ENCODE measurements at places on chromosomes 2 and 18.

DNA sequence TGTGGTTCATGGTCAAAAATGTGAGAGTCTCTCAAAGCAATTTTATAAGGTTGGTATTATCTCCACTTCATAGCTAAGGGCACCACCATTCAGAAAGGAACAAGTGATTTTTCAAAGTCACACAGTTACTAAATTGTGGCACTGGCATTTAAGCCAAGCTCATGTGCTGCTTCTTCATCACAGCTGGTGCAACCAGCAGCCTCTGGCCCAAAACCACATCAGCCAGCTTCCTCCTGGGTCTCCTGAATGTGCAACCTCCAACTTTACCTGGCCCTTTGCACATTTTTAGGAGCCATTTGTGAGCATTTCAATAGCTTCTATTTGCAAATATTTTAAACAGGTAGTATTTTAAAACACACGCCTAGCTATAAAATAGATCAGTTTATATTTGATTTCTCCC is 293.7 kb downstream of the BCL11A start:
- DNase-seq, result no peak

DNA sequence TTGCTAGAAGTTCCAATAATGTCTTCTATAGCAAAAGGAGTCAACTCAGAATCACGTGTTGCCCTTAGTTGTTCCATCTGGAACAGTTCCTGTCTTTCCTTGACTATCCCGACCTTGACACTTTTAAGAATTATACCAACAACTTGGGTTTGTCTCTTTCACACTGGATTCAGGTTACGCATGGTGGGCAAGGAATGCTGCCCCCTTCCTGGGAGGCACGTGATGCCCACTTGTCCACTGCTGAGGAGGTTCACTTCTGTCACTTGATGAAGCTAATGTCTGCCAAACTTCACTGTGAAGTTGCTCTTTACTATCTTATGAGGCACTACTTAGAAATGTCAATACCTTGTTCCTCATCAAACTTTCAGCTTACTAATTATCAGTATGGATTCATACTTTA is 5.3 kb downstream of the COX5B start:
- no peak for DNase-seq

- no peak for DNase-seq
Observed at GRCh38 chr2:151673016-151673415, 61.3 kb downstream of the NEB start.

DNA sequence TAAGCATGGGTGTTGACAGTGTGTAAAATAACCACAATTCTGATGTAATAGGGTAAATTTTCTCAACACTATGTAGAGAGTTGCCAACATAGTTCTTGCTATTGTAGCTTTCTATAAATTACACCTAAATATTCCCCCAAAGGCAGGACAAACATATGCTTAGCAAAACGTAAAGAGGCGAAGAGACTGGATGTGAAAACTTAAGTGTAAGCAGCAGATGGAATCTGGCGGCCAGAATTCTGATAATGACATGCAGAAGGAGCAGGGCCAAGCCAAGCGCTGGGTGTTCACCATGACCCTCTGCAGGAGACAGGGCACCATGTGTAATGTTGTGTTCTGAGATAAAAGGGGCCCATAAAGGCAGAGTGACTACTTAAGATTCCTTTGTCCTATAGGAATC is 105.2 kb upstream of the ZNF521 start:
- DNase-seq, result no peak

DNA sequence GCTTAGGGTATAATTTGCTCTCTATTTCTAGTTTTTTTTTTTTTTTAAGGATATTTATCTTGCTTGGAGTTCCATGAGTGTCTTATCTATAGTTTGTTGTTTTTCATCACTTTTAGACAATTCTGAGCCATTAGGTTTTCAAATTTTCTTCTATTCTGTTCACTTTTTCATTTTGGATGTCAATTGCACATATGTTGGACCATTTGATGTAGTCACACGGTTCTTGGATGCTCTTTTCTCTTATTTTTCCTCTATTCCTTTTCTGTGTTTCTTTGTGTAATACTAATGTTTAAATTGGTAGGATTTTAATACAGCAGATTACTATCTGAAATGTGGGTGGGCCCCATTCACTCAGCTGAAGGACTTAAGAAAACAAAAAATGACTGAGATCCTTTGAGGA is 292.6 kb downstream of the CALCRL start:
- DNase-seq, result no peak

GRCh38 chr2:103289105-103289725 is 527.4 kb downstream of the TMEM182 start:
- DNase-seq, result peak; percentile 68

- peak; percentile 28 for DNase-seq
Observed at GRCh38 chr2:46470114-46470628, 9.2 kb upstream of the TMEM247 start.

GRCh38 chr2:223083402-223084070 is 31.5 kb downstream of the KCNE4 start:
- DNase-seq, result no peak

DNA sequence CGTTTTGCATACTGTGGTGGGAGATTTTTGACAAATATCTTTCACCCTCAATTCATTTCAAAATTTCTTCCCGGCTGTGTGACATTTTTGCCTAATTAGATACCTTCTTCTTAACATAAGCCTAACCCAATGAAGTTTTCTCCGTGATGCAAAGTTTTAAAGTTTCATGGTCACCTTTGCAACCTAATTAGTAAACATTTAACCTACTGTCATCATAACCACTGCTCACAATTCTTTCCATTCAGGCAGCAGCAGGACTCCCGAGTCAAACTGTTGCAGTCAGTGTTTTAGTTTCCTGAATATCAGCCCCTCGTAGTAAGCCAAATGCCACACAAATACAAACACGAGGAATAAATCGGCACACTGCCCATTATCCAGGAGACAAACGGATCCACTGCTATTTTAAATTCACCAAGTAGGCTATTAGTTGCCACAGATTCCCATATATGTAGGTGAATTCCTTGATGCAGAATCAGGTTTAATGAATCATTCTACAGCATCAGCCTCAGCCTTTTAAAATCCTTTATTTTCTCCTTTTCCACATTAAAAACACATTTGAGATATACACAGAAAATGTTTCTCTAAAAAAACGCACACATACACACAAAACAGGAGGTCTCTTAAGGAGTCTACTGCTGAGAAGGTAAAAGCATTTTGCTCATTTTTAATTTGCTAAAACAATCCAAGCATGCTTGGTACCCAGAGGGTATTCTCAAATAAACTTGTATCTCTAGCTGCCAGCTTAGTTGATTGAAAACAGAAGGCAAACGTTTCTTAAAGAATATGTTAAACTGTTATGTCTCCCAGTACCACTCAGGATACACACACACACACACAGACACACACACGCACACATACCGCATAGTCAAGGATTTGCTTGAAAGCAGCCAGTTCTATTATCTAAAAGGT is 106.5 kb upstream of the KCTD1 start:
- no peak for DNase-seq

DNA sequence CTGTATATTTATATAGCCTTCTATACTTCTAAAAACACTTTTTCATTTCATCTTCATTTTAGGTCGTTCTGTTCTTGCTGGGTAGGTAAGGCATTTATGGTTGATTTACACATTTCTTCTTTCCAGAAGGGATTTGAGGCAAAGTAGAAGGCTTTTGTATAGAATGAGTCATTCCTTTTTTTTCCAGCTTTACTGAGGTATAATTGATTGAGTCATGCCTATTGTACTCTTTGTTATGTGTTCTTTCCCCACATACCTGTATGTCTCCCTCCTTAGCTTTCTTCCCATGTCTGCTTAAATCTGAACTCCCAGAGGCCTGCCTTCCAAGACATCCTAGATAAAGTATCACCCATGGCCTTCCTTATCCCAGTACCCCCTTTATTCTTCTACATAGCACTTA is 4.8 kb upstream of the CDC42EP3 start:
- no peak for DNase-seq

DNA sequence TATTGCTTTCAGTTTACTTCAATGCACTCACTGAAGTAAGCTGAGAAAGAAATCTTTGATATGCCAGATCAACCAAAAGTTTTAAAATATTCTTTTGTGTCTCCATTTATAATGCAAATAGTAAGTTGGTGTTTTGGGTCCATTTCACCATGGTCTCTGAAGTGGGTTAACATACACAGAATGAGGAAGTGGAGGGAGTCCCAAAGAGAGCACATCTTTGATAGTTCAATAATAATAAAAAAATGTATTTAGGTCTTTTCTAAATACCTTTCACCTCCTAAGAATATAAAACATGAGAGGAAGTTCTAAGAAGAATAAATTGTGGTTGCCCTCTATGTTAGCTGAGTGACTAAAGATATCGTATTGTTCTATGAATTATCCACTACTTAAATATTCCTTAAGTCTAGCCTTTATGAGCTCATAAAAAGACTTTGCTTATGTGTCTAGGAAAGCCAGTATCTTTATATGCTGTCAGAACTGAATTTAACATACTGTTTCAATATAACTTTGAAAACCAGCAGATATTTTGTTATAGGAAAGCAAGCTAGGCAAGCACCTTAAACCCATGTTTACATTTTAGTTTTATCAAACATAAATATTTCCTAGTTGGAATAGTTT is 148.7 kb upstream of the ZEB2 start:
- no peak for DNase-seq

- DNase-seq, result no peak
Observed at GRCh38 chr18:61352611-61353010, 19.4 kb downstream of the CDH20 start.
